GM18507 (cell line): ENCODE measurements at places on chromosomes 3 and 15.

DNA sequence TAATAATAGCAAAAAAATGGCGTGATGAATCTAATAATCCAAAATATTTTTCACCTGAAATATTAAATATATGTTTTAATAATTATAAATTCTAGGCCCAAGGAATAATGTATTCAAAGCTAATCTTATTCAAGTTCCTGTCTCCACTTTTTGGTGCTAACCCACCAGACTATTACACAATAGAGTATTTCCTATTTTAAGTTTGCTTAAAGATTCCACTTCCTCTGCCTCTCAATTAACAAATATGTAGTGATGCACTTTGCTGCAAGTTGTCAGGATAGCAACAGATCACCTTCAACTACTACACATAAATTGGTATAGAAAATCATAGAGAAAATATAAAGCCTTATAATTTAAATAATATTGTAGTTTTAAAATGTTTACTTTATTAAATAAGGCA, 467.5 kb downstream of the C3orf38 start:
- no peak for DNase-seq

DNA sequence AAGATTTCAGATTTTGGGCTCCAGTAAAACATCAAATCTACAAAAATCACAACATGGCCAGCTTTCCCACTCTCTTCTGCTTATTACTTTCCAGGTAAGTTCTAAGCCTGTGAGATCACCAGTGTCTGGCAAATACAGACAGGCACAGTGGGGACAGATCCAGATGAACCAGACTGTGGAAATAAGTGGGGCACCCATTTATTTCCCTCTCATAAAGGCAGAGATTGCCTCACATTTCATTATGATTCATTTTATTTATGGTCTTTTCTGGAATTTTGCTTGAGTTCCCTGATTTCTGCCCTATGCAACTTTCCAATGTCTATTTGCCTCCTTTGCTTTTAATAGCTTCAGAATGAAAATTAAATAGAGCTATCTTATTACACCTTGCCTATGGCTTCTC, 66.8 kb downstream of the GREM1 start:
- DNase-seq = no peak

DNA sequence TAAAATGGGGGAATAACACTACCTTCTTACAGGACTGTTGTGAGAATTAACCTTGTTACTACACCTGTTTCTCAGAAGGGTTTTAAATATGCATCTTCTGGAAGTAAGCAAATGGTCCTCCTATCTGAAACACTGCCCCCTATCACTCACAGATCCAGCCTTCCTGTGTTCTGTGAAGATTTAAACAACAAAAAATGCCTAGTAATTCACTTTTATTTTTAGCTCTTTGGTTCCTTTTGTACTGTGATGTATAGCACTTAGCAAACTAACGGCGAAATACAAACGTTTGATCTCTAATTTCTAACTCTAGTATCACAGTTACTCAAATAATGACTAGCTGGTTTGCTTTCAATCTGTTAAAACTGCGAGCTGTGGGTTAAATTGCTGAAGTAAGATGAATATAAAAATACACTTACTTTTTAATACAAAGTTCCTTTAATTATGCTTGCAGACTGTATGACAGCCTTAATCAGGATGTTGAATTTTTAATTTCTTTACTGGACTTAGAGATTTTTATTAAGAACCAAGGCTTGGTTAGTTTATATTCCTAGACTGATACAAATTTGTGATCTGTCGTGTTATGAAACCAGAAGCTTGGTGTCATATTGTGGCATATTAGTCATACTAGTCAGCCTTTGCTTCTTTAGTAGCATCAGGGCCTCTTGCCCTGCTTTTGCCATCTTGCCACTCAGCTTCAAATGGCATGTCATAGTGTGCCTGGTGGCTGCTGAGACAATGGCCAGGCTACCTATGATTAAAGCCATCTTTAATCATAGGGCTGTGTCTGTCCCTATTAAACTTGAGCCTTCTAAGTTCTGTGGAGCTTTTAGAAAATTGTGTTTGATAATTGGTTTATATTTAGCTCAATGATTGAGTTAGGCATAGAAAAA, 9.2 kb downstream of the EIF3J start:
- DNase-seq = no peak

GRCh38 chr15:89514596-89515406, 18.4 kb upstream of the RHCG start:
- DNase-seq = no peak

- DNase-seq = no peak
Measured at GRCh38 chr15:93825682-93826081, 405.7 kb upstream of the MCTP2 start.

DNA sequence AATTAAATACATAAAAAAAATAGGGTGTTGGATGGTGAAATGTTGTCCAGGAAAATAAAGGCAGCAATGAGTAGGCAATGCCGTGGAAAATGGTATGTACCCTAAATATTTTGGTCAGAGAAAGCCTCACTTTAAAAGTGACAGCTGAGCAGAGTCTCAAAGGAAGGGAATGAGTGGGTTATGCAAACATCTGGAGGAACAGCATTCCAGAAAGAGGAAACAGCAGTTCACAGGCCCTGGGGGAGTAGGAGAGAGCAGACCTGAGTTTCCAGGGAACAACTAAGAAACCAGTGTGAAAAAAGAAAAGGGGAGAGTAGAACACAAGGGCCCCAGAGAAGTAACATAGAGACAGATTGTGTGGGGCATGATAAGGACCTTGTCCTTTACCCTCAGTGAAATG, 230.0 kb upstream of the CNTN3 start:
- no peak for DNase-seq

- no peak for DNase-seq
Measured at GRCh38 chr3:114157321-114157720, 21.5 kb downstream of the DRD3 start.

GRCh38 chr3:177820683-177821316, 623.5 kb upstream of the TBL1XR1 start:
- DNase-seq = no peak

- DNase-seq = no peak
Measured at GRCh38 chr15:42220216-42220615, 12.1 kb upstream of the VPS39 start.

- no peak for DNase-seq
Measured at GRCh38 chr3:16508591-16508995, 4.9 kb downstream of the RFTN1 start.

- DNase-seq = no peak
Measured at GRCh38 chr3:197501496-197501878, 54.3 kb downstream of the BDH1 start.

- DNase-seq = no peak
Measured at GRCh38 chr15:22831473-22831872, 7.0 kb upstream of the NIPA2 start.

GRCh38 chr15:90482124-90483011, 47.4 kb upstream of the CRTC3 start:
- no peak for DNase-seq

DNA sequence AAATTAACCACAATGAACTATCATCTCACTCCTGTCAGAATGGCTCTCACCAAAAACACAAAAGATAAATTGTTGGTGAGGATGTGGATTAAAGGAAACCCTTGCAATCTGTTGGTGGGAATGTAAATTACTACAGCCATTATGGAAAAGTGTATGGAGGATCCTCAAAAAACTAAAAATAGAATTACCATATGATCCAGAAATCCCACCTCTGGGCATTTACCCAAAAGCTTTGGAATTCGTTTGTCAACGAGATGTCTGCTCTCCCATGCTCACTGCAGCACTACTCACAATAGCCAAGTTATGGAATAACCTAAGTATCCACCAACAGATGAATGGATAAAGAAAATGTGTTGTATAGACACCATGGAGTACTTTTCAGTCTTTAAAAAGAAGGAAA, 21.6 kb downstream of the FSIP1 start:
- DNase-seq = no peak

GRCh38 chr3:141356046-141356445, 12.3 kb upstream of the ZBTB38 start:
- DNase-seq = no peak

- no peak for DNase-seq
Measured at GRCh38 chr15:47872869-47873432, 155.6 kb downstream of the SEMA6D start.

DNA sequence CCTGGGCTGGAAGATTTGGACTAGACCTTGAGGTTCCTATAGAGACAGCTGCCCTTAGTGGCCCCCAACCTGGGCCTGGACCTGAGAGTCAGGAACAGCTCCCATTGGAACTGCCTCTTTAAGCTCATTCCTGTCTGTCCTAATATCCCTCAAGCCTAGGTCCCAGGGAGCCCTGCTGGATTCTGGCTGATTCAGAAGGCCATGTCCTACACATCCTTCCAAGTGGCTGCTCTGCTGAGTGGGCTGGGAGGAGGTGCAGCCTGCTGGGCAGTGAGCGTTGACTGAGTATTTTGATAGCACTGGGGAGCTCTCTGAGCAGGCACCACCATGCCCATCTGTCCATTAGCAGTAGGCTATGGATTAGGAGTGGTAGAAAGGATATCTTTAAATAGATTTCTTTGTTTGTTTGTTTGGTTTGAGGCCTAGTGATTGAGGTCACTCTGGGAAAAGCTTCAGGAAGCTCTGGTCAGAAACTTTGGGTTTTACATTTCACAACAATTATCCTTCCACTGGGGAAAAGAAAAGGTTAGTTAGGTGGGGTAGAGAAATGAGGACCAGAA, 54.6 kb upstream of the ATOSA start:
- no peak for DNase-seq

- DNase-seq = no peak
Measured at GRCh38 chr3:5123937-5124336, 1.8 kb downstream of the ARL8B start.

DNA sequence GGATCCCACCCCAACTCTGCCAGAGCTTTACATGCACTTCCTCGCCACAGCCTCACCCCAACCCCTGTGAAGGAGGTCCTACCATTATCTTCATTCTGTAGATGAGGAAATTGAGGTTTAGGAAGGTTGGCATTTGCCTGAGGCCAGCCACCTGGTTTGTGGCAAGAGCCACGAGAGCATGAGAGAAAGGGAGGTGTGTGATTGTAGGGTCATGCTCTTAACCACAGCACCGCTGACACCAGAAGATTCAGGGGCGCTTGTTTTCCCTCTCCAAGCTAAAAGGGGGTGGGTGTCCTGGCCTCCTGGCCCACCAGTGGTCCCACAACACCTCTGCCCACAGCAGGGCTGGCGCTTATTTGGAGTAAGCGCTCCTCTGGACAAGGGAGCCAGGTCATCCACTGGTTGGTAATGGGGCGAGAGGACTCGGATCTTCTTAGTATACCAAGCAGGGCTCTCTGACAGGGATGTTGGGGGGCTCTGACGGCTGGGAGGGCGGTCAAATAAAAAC, 691 bp downstream of the RHCG start:
- no peak for DNase-seq

DNA sequence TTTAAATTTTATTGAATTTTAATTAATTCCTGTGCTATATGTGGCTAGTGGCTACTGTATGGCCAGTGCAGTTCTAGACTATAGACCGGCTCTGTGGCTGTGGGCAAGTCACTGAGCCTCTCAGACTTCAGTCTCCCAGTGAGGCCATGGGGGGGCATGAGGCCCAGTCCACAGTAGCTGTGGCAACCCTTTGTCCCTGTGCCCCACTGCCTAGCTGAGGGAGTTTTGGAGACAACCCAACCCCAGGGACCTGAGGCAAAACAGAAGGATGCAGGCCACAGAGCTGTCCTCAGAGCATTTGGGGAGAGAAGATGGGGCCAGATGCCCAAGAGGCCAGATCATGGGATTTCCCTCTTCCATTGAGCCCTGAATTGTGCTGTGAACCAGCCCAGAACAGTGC, 18.9 kb upstream of the POC1A start:
- no peak for DNase-seq

DNA sequence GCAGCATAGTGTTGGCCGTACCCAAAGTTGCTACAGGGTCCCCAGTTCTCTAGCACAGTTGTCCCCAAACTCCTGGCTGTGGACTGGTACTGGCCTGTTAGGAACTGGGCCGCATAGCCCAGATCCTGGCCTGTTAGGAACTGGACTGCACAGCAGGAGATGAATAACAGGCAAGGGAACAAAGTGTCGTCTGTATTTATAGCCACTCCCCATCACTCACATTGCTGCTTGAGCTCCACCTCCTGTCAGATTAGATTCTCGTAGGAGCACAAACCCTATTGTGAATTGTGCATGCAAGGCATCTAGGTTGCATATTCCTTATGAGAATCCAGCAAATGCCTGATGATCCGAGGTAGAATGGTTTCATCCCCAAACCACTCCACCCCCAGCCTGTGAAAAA, 604.0 kb upstream of the LMCD1 start:
- DNase-seq = no peak

DNA sequence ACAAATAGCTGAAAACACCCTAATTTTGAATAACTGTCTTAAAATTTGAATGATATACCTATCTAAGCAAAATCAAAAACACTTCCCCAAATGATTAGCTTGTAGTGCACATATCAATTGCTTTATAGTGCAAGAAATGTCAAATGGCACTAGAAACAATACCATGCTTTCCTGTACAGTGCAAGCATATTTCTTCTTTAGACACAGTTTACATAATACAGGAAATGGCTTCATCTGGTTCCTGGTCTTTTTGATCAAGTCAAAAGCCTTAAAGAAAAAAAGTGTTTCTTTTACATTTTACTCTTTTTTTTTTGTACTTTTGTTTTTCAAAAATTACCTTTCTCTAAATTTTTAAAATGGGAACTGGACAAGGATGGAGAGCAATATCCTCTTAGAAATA, 352.1 kb downstream of the MECOM start:
- no peak for DNase-seq

DNA sequence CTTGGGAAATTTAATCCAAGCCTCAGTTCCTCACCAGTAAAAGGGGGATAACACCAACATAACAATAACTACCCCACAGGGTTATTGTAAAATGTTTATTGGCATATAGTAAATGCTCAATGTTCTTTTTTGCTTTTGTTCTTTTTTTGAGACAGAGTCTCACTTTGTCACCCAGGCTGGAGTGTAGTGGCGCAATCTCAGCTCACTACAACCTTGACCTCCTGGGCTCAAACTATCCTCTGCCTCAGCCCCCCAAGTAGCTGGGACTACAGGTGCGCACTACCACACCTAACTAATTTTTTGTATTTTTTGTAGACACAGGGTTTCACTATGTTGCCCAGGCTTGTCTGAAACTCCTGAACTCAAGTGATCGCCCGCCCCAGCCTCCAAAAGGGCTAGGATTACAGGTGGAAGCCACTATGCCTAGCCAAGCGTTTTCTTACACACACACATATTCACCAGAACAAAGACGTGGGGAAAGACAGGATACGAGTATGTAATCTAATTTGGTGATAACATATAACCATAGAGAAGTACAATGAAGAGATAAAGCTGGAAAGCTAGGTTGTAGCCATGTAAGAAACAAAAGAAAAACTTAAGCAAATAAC, 11.7 kb downstream of the STAG1 start:
- DNase-seq = no peak
